CD4-positive, alpha-beta T cell treated with Interleukin-1 beta for 1 hour (primary cell): ENCODE measurements at places on chromosomes 6 and 20.

DNA sequence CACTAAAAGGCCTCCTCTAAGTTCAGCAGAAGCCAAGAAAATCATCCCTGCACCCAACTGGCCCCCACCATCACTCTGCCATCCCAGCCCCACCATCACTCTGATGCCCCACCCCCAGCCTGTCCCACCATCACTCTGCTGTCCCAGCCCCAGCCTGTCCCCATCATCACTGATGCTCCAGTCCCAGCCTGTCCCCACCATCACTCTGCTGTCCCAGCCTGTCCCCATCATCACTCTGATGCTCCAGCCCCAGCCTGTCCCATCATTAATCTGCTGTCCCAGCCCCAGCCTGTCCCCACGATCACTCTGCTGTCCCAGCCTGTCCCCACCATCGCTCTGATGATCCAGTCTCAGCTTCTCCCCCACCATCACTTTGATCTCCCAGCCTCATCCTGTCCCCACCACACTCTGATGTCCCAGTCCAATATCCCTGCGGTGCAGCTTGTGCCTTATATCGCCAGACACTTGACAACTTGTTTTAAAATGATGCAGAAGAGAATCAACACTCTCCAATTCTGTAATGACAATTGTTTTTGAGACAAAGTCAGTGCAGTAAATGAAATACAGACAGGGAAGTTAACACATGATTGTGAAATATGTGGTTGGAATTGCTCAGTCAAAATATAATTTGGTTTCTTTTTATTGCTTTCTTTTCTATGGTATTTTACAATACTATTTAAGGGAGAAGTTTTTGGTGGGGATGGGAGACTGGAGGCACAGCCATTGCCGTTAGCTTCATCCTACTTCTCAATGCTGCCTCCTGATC is 100.8 kb downstream of the TNFAIP3 start:
- no peak for DNase-seq

- no peak for DNase-seq
Measured at GRCh38 chr6:119764927-119765681, 415.5 kb upstream of the MAN1A1 start.

DNA sequence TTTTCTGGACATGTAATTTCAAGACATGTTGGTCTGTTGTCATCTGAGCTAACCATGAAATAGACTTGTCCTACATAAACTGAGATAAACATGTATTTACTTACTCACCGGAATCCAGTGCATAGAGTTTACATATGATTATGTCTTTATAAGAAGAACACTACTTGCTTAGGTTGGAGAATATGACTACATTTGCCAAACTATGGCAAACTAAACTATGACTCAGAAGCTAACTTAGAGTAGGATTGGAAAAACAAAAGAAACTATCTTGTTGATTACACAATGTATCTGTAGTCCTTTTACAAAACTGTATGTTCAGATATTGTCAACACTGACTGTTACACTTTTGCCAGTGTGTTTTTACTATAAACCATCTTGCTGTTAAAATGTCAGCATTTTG is 113.3 kb downstream of the CRYBG1 start:
- no peak for DNase-seq

- DNase-seq: no peak
Measured at GRCh38 chr6:44062105-44062770, 65.0 kb downstream of the MRPL14 start.

DNA sequence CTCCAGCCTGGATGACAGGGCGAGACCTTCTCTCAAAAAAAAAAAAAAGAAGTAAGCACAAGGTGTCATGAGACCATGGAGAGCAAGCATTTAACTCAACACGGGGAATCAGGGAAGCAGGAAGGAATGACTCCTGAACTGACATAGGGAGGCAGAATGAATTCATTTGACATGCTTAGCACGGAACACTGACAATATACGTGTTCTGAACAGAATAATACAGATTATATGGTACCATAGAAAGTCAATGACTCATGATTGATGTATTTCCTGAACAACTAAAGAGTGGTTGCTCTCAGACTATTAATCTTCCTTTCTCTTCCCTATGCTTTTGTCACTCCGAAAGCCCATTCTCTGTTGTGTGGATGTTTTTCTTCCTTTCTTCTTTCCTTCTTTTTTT is 20.7 kb upstream of the ASIP start:
- no peak for DNase-seq

DNA sequence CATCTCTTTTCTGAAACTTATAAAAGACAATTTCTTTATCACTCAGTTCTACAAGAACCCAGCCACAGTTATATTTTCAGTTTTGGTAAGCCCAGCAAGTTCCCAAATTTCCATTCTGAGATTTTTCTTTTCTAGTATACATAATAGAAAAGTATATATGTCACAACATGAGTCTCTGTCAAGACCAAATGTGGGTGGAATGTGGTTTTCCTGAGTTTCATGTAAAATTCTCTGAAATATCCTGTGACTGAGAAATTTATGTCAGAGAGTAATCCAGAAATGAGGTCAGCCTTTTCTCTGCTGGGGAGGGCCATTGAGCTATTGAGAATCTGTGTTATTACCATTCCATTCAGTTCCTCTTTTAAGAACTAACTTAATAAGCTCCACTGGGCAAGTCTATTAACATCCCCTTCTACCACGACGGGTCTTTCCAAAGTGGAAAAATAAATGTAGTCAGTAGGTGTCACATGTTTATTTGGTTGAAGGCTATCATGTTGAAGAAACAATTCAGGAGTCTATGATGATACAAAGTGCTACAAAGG is 100.7 kb upstream of the HMGN3 start:
- DNase-seq: no peak

GRCh38 chr6:131367206-131367873 is 205.7 kb upstream of the ARG1 start:
- DNase-seq: no peak

DNA sequence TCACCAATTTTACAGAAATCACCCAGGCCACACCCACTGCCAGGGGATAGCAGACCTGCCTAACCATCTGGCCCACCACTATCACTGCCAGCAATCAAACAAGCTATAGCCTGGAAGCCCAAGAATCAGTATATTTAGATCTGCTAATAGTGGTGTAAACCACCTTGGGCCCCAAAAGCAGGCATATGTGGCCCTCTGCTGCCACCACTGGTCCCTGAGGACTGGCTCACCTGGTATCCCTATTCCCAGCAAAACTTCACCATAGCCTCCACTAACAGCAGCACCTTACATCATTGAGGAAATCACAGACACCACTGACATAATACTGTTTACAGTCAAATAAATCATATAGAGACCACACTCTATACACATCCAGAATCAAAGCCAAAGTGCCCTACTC is 880.4 kb upstream of the MAN1A1 start:
- no peak for DNase-seq

- DNase-seq: no peak
Measured at GRCh38 chr6:112065426-112065986, 11.6 kb downstream of the CCN6 start.

GRCh38 chr6:142692942-142693341 is 252.0 kb downstream of the HIVEP2 start:
- DNase-seq: peak; percentile 61

DNA sequence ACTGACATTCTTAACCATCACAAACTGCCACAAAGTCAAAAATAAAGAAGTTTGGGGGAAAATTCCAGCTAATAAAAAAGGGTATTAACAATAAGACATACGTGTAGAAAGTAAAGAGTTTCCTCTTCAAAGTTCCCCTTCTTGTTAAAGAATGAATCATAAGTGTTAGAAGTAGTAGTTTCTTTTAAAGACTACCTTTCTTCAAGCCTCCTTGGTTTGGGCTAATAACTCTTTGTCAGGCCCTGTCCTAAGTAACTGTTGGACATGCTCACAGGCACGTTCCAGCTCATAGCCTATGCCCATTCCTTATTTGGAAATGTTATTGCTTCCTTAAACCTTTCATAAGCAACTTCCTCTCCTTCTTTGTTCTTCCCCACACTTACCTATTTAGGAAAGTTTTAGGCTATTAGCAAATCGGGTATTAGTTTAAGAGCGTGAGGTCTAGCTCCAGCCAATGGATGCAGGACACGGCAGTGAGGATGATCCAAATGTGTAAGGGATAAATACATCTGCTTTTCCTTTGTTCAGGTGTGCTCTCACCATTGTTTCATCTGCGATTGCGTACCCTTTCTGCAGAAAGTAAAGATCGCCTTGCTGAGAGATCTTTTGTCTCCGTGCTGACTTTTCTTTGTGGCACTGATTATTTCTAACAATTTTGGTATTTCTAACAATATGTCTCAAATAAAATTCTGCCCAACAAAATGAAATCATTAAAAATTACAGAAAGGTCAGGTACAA is 64.9 kb downstream of the CHD6 start:
- DNase-seq: no peak

- DNase-seq: no peak
Measured at GRCh38 chr20:14580418-14581074, 243.1 kb upstream of the FLRT3 start.

- peak; percentile 25 for DNase-seq
Measured at GRCh38 chr6:109117346-109118035, 22.2 kb downstream of the CEP57L1 start.

DNA sequence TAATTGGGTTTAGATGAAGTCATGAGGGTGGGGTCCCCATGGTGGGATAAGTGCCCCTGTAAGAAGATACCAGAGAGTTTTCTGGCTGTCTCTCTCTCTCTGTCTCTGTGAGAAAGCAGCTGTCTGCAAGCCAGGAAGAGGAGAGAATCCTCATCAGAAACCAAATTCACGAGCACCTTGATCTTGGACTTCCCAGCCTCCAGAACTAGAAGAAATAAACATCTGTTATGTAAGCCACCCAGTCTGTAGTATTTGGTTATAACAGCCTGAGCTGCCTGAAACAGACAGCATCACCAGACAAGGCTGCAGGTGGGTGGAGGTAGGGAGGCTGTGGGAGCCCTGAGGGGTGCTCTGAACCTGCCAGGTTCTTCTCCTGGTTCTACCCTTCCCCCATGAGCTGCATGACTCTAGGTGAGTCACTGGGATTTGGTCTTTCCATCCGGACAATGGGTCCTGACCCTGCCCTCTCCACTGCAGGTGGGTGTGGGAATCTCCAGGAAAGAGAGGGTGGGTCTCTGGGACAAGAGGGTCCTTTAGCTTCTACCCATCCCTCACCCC is 34.3 kb upstream of the VEGFA start:
- DNase-seq: no peak

- DNase-seq: no peak
Measured at GRCh38 chr20:25281541-25281991, 33.7 kb downstream of the PYGB start.

DNA sequence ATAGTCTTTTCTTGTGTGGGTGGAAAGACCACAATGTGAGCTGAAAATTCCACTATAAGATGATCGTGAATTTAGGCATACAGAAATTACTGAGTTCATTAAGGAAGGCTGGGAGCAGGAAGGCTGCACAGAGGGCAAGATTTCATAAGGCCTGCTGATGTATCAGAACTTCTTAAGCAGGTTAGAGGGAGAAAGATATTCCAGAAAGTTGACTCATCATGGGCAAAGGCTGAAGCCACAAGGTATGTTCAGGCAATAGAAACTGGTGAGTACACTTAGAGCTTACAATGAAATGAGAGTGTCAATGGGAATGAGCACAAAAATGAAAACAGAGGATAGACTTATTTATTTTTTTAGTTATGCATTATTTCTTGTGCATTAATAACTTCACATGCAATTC is 618.6 kb downstream of the CBLN4 start:
- DNase-seq: no peak

GRCh38 chr6:47371139-47371869 is 61.6 kb upstream of the TNFRSF21 start:
- DNase-seq: no peak

DNA sequence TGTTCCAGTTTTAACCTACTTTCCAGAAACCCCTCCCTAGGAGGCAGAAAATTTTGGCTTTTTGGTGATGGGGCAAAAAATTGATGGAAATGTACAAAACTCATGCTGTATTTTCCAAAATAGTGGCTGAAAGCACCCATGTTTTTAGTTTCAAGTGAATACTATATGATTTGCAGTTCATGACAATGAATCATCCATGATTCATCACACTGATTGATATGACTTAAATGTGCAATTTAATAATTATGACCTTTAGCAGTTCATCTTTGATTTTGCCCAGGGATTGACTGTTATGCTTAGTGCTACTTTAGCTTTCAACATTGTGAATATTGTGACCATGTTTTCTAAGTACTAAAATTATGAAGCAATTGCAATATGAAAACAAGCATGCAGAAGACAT is 478.7 kb downstream of the HTR1B start:
- DNase-seq: no peak

DNA sequence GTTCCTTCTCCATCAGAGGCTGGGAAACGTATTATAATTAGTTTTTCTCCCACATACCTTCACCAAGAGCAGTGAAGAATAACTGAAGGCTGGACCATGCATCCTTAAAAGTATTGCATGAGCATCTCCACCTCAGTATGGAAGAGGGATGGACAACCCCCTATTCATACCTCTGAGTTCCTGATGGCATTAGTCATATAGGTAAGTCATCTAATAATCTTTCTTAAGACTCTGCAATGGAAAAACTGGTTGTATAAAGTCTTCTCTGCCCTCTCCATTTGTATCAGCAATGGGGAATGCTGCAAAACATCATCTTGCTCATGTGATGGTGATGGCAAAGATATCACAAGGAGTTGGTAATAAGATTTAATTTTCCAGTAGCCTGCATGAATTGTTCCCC is 24.5 kb downstream of the PGM3 start:
- DNase-seq: no peak

DNA sequence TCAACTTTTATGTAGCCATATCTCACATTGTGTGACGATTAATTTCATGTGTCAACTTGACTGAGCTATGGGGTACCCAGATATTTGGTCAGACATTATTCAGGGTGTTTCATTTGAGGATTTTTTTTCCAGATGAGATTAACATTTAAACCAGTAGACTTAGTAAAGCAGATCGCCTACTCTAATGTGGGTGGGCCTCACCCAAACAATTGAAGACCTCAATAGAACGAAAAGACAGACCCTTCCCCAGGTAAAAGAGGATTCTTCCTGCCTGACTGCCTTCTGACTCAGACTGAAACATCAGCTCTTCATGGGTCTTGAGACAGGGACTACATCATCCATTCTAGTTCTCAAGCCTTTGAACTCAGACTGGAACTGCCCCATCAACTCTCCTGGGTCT is 231.7 kb upstream of the SASH1 start:
- DNase-seq: no peak

GRCh38 chr6:154930451-154930851 is 64.7 kb upstream of the TIAM2 start:
- DNase-seq: no peak

- DNase-seq: peak; percentile 5
Measured at GRCh38 chr6:158782432-158783166, 36.6 kb downstream of the EZR start.

DNA sequence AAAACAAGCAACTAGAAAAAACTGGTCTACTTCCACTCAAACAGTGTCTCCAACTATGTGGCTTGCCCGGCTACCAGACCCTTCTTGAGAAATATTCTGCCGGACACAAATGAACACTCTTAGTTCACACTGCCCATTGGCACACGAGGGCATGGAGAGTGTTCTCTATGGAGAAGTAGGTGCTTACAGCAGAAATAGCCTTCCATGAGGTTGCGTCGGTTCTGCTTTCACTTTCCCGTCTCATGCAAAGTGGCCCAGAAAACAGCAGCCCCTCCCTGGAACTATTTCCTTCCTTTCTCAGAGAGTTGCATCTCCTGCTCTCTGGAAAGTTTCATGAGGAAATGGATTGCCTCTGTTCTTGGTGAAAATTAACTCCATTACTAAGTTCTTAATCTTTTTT is 9.5 kb upstream of the HLA-DOA start:
- peak; percentile 31 for DNase-seq
